Endothelial cell (in vitro differentiated cells): ENCODE measurements at places on chromosomes 7 and 10.

DNA sequence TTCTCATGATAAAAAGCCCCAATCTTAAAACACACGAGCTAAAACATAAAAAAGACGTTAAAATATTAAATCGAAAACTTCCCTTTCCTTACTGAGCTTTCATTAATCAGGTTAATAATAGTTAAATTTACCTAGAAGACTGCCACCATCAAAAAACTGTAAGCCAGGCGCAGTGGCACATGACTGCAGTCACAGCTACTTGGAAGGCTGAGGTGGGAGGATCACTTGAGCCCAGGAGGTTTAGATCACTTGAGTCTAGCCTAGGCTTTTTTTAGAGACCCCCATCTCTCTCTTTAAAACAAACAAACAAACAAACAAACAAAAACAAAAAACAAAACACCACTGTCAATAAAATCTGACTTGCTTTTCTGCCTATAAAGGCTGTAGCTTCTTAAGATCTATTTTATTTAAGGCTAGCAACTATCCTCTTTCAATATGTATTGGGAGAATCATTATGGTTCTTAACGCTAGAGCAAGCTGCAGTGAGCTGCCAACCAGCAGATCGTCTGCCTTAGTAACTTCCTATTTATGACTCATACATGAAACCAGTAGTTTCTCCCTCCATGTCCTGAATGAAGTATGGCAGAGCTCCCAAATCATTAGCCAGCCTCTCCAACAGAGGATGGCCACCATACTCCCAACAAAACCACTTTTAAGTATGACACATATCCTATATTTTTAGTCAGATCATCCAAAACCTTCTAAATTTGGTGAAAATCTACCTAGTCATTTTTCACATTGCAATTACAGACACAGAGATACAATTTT lies 163.7 kb downstream of the SRPK2 start:
- DNase-seq: no peak

DNA sequence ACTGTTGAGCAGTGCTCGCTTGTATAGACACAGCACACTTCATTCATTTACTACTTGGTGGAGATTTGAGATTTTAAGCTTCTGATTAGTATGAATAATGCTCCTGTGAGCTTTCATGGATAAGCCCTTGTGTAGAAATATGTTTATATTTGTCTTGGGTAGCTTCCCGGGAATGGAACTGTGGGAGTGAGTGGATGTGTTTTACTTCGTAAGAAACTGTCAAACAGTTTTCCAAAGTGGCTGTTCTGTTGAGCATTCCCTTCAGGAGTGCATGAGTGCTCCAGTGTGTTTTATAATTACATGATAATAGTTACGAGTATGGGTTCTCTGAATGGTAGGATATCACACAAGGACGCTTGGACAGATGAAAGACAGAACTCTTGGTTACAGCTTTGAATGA lies 49.4 kb downstream of the VWC2 start:
- no peak for DNase-seq

GRCh38 chr7:66105263-66105748 lies 9.3 kb upstream of the CRCP start:
- DNase-seq: no peak

DNA sequence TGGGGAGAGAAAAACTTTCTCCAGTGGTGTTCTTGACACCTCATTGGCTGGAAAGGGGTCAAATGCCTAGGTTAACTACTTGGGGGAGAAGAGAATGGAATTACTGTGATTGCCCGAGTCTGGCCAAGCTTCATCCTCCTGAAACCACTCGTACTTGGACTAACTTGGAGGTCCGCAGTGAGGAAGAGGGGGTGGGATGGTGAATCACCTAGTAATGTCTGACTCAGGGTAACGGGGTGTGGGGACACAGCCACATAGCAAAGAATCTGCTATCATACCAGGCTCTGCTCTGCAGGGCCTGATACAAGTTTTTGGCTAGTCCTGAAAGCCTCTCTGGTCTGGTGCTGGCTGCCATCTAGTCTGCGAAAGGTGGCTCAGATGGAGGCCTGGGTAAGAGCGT lies 190.9 kb downstream of the RPS24 start:
- no peak for DNase-seq

GRCh38 chr7:86643561-86644281 lies at the start of gene GRM3:
TSS of gene GRM3 (plus strand) at chr7:86643909. CDS start at chr7:86765146, 121,237 bp downstream.
- DNase-seq: peak; percentile 59

GRCh38 chr7:55489552-55489951 lies 82.8 kb downstream of the VOPP1 start:
- DNase-seq: no peak

- no peak for DNase-seq
These were observed 1.3 kb downstream of the HOXA7 start for GRCh38 chr7:27154901-27155815.
